ENCODE measurements at places on chromosomes 16 and 17. TPM values are rescaled to one million over a fixed set of nuclear protein-coding genes. Genes with fewer than 3 reads are reported as not detected.

CDK5R1 gene
- 0.83 TPM for total RNA-seq

SLC12A3 gene
- total RNA-seq: not detected

KRTAP17-1 gene
- not detected for total RNA-seq

CCL1 gene
- not detected for total RNA-seq

PRSS8 gene
- not detected for total RNA-seq

G6PC1 gene
- not detected for total RNA-seq

TMIGD1 gene
- total RNA-seq: not detected

HOXB7 gene
- 1.7 TPM for total RNA-seq

TBC1D3C gene
- not detected for total RNA-seq

C16orf46 gene
- 0.73 TPM for total RNA-seq

CD300LG gene
- total RNA-seq: not detected

RANGRF gene
- total RNA-seq: 10.0 TPM

HOXB1 gene
- not detected for total RNA-seq

SLC4A1 gene
- total RNA-seq: not detected

PYY gene
- total RNA-seq: not detected

PRSS21 gene
- 2.0 TPM for total RNA-seq

OTOP3 gene
- not detected for total RNA-seq

HEATR9 gene
- total RNA-seq: not detected

ITGB3 gene
- 13.9 TPM for total RNA-seq

TP53TG3 gene
- not detected for total RNA-seq

MTHFSD gene
- 22.1 TPM for total RNA-seq

SHCBP1 gene
- 41.3 TPM for total RNA-seq

PDILT gene
- total RNA-seq: not detected

FXR2 gene
- 34.9 TPM for total RNA-seq

SNX20 gene
- not detected for total RNA-seq

MMD gene
- total RNA-seq: 43.8 TPM

TP53TG3F gene
- total RNA-seq: not detected

KRT40 gene
- not detected for total RNA-seq

CA4 gene
- total RNA-seq: not detected

CES5A gene
- not detected for total RNA-seq

MYH2 gene
- total RNA-seq: not detected

DRC3 gene
- 0.83 TPM for total RNA-seq

AOC2 gene
- 0.99 TPM for total RNA-seq

HSBP1 gene
- 37.1 TPM for total RNA-seq

TAT gene
- total RNA-seq: not detected

SULT1A4 gene
- 4.9 TPM for total RNA-seq

CNGB1 gene
- not detected for total RNA-seq

RASL10B gene
- 0.58 TPM for total RNA-seq

HBA2 gene
- total RNA-seq: 0.44 TPM

MAPK7 gene
- total RNA-seq: 34.2 TPM

AANAT gene
- 0.17 TPM for total RNA-seq

CX3CL1 gene
- total RNA-seq: 0.33 TPM

EMP2 gene
- total RNA-seq: 37.7 TPM

CHST6 gene
- total RNA-seq: 0.44 TPM

RPH3AL gene
- 3.5 TPM for total RNA-seq

CLEC3A gene
- total RNA-seq: not detected

PRPSAP1 gene
- total RNA-seq: 46.1 TPM

Data from smooth muscle cell of trachea (primary cell).